Activated gamma-delta T cell treated with Interleukin-2 at 50 U/mL for 16 hours (primary cell): ENCODE measurements at places on chromosomes 13 and 19.
A peak's percentile ranks its signal among the peaks of the same experiment; 100 is the strongest.

DNA sequence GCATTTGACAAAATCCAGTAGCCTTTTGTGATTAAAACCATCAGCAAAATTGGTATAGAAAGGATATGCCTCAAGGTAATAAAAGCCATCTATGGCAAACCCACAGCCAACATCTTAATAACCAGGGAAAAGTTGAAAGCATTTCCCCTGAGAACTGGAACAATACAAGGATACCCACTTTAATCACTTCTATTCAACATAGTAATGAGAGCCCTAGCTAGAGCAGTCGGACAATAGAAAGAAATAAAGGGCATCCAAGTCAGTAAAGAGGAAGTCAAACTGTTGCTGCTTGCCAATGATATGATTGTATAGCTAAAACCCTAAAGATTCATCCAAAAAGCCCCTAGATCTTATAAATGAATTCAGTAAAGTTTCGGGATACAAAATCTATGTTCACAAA lies 1510.3 kb downstream of the PCDH9 start:
- DNase-seq, result no peak

- DNase-seq, result no peak
These were observed 6.7 kb upstream of the JUND start for GRCh38 chr19:18287836-18288772.

DNA sequence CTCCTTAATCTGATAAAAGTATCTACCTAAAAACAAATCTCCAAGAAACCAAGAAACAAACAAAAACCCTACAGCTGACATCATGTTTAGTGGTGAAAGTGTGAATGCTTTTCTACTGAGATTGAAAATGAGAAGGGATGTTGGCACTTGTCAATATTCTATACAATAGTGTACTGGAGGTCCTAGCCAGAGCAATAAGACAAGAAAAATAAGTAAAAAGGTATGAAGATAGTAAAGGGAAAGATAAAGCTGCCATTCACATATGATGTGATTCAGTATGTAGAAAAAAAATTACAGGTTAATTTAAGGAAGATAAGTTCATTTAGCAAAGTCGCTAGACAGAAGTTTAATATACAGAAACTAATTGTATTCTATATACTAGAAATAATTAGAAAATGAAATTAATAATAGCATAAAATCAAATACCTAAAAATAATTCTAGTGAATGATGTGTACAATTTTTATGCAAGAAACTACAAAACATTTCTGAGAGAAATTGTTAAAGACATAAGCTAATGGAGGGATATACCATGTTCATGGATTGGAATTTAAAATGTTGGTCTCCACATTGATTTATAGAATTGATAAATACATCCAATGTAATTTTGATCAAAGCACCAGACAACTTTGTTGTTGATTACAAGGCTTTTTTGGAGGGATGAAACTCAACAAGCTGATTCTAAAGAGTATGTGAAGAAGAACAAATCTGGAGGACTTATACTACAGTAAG lies 2.4 kb upstream of the SLC7A10 start:
- DNase-seq, result no peak

DNA sequence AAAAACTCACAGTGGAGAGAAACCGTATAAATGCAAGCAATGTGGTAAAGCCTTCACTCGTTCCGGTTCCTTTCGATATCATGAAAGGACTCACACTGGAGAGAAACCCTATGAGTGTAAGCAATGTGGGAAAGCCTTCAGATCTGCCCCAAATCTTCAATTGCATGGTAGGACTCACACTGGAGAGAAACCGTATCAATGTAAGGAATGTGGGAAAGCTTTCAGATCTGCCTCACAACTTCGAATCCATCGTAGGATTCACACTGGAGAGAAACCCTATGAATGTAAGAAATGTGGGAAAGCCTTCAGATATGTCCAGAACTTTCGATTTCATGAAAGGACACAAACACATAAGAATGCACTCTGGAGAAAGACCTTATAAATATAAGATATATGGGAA lies 19.4 kb upstream of the ZNF69 start:
- DNase-seq, result no peak

DNA sequence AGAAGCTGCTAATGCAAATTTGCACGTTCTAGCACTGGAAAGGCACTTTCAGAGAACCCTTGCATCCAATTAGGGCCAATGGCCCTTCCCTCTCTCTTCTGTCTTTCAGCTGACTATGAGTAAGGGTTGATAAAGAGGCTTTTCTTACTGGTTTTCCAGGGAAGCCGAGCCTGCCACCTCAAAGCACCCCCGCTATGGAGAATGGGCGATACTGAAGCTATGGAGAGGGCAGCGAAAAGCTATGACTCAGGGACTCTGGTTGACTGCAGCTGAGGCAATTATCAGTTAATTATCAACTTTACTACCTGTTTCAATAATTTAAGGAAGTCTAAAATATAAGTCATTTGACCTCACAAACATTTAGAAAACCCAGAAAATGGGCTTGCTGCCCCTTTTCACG lies 115.8 kb downstream of the TRPC4 start:
- no peak for DNase-seq

GRCh38 chr19:45153339-45154063 lies 7.3 kb downstream of the NKPD1 start:
- DNase-seq, result no peak

GRCh38 chr13:28552288-28552687 lies 57.4 kb upstream of the FLT1 start:
- DNase-seq, result no peak

DNA sequence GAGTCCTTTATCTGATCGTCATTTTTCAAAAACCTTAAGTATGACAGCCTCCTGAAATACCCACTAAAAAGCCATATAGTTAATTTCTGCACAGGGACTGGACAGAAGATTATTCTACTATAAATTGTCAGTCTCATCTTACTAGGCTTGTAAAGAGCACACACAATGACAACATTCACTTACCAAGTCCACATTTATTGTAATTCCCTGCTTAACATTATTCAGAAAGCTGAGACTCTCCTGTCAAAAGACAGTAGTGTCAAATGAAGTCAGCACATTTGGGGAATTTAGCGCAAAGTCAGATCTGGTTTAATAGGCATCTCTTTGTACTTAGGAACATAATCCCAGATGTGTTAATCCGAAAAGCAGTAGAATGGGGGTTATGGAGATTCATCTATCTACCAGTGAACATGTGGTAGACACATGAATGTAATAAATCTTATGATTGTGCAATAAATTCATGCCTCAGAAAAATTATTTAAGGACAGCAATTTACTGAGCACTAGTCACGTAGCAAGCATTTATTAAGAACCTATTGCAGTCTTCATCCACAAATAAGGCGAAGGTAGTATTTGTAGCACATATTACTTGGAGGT lies 224.6 kb upstream of the GPC6 start:
- DNase-seq, result no peak

DNA sequence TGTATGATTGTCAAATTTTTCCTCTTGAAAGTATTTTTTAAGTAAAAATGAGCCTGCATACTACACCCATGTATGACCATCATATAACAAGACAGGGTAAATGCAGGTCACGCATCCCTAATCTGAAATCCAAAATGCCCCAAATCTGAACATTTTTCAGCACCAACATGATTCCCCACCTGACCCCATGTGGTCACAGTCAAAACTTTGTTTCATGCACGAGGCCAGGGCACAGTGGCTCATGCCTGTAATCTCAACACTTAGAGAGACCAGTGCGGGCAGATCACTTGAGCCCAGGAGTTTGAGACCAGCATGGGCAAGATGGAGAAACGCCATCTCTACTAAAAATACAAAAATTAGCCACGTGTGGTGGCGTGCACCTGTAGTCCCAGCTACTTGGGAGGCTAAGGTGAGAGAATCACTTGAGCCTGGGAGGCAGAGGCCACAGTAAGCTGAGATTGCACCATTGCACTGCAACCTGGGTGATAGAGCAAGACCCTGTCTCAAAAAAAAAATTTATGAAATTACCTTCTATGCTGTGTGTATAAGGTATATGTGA lies 63.7 kb upstream of the NPAS1 start:
- no peak for DNase-seq

- no peak for DNase-seq
These were observed 55.7 kb downstream of the MRPL57 start for GRCh38 chr13:21232196-21232595.

DNA sequence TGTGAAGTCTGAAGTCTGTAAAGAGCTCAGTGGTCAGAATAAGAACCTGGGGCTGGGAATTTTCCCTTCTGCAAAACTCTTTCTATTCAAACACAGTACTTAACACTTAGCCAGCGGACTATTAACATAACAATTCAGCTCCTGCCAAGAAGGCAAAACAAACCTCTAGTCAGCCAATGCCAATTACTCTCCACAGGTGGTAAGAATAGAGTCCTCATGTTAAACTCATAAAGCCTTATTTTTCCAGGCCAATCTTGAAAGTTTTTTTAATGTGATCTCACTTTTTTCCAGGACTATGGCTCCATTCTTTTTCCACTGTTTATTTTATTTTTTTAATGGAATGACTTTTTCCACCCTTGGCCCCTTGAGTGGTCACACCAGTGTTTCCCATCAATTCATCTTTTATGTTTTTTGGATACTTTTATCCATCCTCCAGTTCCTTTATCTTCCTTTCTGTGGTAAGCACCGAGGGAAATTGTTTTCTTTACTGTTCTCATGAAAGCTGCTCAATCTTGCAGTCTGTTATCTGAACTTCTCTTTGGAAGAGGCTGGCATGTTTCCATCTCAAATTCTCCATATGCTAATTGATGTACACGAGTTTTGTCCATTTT lies 217.3 kb downstream of the LHFPL6 start:
- DNase-seq, result no peak

DNA sequence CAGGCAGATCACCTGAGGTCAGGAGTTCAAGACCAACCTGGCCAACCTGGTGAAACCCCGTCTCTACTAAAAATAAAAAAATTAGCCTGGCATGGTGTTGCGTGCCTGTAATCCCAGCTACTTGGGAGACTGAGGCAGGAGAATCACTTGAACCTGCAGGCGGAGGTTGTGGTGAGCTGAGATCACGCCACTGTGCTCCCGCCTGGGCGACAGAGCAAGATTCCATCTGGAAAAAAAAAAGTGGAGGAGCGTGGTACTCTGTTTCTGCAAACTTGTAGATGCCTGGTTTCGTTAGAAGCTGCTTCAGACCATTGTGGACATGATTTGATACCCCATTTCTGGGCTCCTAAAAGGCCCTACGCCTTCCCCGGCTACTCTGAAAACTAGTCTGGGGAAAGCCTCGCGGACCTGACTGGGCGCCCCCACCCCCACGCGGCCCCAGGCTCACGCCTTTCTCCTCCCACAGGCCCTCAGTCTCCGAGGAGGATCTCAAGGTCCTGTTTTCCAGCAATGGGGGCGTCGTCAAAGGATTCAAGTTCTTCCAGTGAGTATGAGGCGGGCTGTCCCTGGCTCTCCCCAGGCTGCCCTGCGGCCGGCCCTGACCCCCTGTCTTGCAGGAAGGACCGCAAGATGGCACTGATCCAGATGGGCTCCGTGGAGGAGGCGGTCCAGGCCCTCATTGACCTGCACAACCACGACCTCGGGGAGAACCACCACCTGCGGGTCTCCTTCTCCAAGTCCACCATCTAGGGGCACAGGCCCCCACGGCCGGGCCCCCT lies 11.5 kb downstream of the PLPPR3 start:
- DNase-seq, result no peak

DNA sequence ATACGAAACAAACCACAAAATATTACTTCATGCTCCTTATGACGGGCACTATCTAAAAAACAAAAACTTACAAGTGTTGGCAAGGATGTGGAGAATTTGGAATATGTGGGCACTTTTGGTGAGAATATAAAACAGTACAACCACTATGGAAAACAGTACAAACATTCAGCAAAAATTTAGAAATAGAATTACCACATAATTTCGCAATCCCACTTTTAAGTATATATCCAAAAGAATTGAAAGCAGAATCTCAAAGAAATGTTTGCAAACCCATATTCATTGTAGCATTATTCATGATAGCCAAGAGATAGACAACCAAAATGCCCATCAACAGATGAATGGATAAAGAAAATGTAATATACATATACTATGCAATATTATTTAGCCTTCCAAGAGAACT lies 1173.7 kb upstream of the PRR20A start:
- DNase-seq, result no peak

- DNase-seq, result no peak
These were observed 217.5 kb downstream of the TEX29 start for GRCh38 chr13:111537843-111538499.

DNA sequence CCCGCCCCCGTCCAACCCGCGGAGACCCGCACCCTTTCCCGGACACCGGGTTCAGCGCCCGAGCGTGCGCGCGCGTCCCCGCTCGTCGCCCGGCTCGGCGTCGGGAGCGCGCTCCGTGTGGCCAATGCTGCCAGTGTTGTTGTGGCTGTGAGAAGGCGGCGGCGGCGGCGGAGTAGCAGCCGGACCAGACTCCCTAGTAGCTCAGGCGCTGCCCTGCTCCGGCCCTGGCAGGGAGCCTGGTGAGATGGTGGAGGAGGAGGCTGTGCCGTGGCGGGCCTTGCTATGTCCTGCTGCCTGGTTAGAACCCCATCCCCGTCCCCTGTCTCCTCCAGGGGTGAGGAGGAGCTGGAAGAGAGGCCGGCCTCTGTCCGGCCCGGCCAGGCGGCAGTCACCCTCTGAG lies 553.2 kb downstream of the TUBA3C start:
- no peak for DNase-seq

GRCh38 chr13:41590122-41590521 lies 132.8 kb downstream of the RGCC start:
- DNase-seq, result no peak

- no peak for DNase-seq
These were observed 621.1 kb upstream of the KLHL1 start for GRCh38 chr13:70729369-70729768.

DNA sequence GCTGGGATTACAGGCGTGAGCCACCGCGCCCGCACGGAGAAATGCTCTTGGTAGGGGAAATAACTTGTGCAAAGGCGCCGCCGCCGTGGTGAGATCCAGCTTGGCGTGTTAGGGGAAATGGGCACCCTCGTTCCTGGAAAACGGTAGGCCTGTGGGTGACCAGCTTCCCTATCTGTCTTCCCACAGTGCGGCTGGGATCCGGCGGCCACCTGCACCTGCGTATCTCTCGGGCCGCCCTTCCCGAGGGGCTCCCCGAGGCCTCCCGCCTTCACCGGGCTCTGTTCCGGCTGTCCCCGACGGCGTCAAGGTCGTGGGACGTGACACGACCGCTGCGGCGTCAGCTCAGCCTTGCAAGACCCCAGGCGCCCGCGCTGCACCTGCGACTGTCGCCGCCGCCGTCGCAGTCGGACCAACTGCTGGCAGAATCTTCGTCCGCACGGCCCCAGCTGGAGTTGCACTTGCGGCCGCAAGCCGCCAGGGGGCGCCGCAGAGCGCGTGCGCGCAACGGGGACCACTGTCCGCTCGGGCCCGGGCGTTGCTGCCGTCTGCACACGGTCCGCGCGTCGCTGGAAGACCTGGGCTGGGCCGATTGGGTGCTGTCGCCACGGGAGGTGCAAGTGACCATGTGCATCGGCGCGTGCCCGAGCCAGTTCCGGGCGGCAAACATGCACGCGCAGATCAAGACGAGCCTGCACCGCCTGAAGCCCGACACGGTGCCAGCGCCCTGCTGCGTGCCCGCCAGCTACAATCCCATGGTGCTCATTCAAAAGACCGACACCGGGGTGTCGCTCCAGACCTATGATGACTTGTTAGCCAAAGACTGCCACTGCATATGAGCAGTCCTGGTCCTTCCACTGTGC lies 2.4 kb downstream of the GDF15 start:
- DNase-seq, result peak; percentile 75

GRCh38 chr13:72523593-72523992 lies 203.8 kb downstream of the MZT1 start:
- DNase-seq, result no peak
